ENCODE measurements at places on chromosomes 6 and 20.
A peak's percentile ranks its signal among the peaks of the same experiment; 100 is the strongest.

DNA sequence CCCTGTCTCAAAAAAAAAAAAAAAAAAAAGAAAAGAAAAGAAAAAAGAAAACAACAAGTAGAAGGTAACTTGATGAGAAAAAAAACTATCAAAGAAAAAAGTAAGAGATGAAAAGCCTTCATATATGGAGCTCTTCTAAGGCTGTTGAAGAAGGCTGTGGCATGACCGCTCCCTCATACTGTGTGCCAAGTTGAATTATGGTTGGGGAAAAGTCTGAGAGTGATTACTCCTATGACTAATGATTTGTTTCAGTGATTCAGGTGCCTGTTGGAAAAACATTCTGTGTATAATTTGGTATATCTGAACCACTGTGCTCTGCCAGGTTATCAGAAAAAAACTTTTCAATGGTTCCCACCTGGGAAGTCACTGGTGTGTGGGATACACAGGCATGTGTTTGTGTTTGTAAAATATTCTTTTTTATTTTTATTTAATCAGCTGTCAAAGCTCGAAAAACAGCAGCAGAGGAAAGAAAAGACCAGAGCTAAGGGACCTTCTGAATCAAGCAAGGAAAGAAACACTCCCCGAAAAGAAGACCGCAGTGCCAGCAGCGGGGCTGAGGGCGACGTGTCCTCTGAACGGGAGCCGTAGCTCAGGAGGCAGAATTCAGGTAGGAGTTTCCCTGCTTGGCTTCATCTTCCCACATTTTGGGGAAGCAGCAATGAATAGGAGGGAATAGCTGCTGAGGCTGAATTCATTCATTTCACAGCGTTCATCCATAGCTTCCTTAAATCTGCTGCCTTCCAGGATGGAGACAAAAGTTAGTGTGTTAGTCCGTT, 69.7 kb upstream of the SCP2D1 start:
- DNase-seq: no peak

DNA sequence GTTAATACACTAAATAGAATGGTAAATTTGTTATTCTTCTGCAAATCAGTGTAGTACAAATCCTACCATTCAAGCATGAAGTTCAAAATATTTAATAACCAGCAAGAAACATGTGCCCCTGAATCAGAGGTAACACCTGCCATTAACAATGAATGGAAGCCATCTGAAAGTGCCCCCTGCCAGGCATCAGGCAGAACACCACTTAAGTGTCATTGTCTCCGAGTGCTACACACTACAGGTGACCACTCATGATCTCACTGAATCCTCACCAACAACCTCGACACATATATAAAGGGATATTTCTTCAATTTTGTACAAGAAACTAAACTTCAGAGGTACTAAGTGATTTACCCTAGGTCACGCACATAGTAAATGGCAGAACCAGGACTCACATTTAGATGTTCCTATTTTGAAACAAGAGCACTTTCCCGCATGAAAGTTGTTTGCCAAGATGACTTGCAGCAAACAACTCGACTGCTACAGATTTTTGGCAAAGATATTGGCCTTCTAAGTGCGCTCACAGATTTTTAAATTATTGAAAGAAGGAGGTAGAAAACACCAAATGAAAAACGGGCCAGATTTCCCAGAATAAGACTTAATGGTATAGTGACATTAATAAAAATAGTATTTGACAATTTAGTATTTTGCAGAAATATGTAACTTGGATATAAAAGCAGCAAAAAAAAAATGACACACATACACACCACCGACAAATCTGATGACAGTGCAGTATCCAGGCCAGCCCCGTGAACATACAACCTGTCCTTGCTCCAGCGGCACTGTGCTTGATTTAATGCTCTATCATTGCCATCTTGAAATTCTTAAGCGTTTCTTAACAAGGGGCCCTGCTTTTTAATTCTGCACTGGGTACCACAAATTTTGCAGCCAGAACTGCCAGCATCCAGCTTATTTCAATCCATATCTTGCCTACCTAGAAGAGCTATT, 274.5 kb downstream of the ALDH8A1 start:
- no peak for DNase-seq

GRCh38 chr6:36682328-36683144, 4.0 kb downstream of the CDKN1A start:
- DNase-seq: peak; percentile 91

DNA sequence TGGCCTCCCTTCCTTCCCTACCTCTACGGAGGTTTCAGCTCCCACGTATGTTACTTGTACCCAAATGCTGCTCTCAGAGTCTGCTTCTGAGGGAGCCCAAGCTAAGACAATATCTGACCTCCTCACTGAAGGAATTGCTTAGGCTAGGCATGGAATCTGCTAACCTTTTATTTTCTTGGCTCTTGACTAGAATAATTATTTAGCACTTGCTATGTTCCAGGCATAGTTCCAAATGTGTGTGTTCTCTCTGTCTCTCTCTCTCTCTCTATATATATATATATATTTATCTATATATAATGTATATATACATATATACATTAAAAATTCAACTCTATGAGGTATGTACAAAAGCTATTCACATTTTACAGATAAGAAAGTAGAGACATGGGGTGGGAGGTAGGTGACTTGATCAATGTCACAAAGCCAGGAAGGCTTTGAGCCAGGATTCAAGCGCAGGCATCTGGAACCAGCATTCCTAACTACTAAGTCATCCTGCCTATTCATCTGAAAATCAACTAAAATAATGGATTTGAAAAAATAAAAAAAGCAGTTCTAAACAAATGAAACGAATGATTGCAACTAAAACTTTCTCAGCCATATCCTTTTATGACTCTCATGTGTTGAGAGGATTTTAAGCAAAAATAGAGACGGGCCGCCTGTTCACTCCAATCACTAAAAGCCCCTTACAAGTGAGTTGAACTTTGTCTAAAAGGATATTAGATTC, 189.7 kb upstream of the JAG1 start:
- no peak for DNase-seq

DNA sequence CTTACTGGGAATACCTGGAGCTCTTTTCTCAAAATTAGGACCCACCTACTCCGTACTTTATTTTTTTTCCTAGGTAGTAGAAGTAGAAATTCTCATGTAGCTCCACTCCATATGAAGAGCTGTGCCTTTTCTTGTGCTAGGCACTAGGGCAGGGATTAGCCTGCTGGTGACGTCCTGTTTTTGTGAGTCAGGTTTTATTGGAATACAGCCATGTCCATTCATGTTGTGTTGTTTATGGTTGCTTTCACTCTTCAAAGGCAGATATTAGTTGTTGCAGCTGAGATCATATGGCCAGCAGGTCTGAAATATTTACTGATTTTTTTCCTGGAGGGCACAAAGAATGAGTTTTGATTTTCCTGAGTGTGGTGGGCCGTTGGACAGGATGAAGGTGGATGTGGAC, 20.5 kb downstream of the XRN2 start:
- no peak for DNase-seq

DNA sequence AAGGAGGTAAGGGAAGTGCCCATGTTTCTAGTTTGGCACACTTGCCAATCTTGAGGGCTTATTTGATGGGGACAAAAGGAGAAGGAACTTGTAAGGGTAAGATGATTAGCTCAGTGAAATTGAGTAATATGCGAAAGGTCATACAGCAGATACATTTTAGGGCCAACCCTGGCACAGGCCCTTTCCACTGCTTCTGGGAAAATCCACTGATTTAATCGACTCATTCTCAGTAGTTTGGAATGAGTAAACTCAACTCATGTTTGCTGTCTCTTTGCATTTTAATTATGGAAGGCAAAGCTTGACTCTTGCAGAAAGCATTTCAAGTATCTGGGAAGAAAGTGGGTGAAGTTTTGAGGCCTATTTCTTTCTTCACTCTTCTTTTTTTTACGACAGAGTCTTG, 20.0 kb downstream of the PHF20 start:
- DNase-seq: no peak

- DNase-seq: no peak
Measured at GRCh38 chr20:52682237-52682636, 289.9 kb upstream of the TSHZ2 start.

DNA sequence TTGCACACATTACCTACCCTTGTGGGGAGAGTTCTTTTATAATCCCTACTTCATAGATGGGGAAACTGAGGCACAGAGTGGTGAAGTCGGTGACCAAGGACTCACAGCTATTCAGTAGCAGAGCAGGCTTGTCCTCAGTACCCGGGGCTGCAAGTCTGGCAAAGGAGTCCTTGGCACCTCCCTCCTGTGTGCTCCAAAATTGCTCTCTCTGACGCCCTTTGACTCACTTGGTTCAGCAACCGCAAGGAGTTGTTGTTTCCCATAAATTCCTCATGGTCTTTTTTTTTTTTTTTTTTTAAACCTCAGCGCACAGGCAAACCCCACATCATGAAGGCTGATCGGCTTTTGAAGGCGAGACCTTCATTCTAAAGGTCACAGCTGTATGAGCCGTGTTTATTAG, 143.2 kb downstream of the CEBPB start:
- DNase-seq: no peak

GRCh38 chr6:147589739-147590250, 81.3 kb downstream of the SAMD5 start:
- DNase-seq: no peak

GRCh38 chr20:44959082-44959637, 1.0 kb downstream of the TOMM34 start:
- DNase-seq: no peak

GRCh38 chr20:25288291-25289181, 40.7 kb downstream of the PYGB start:
- no peak for DNase-seq

DNA sequence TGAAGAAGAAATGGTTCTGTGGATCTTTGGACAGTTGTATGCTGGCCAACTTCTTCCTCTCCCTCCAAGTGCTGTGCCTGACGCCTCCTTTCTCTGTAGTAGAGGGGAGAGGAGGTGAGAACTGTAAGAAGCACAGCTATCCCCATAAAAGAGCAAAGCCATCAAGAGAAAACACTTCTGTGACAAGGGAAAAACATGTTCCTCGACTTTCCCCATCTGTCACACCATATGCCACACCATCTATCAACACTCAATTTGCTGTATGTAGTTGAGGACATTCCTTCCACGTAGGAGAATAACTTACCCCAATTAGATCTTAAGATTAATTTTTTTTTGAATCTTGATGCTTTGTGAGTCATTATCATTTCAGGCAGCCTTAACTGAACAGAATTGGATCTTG, 156.2 kb upstream of the PLCB4 start:
- no peak for DNase-seq

DNA sequence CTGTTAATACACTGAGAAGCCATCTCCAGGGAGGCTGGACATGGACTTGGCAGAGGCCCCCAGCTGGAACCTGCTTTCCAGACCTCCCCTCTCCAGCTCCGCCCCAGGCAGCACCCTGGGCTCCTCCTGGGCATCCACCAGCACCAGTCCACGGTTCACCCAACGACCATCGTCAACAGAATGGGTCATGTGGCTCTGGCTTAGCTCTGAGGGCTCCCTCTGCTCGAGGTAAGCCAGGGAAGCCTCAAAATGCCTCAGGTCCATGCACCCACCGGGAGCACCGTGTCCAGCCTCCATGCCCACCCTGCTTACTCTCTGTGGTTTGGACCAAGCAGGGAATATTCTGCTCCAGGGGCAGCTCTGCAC, 40.5 kb downstream of the WDR27 start:
- DNase-seq: no peak

GRCh38 chr6:1739680-1740079, 130.0 kb downstream of the FOXC1 start:
- DNase-seq: peak; percentile 74

DNA sequence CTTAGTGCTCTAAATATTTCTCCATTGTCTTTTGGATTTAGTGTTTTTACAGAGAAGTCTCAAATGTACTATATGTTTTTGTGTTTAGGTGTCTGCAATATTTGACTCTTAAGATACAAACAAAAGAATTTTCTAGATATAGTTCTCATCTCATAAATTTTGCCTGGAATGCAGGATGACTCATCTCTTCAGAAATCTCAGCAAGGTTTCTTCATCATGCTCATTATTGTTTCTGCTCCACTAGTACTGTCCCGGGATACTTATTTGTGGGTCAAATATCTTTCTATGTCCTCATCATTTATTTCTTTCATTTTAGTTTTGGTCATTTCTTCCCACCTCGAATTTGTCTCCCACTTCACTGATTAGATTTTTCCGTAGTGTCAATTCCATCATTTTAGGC, 9.5 kb downstream of the AHI1 start:
- no peak for DNase-seq

GRCh38 chr20:60372822-60373221, 414.6 kb downstream of the CDH26 start:
- DNase-seq: no peak

DNA sequence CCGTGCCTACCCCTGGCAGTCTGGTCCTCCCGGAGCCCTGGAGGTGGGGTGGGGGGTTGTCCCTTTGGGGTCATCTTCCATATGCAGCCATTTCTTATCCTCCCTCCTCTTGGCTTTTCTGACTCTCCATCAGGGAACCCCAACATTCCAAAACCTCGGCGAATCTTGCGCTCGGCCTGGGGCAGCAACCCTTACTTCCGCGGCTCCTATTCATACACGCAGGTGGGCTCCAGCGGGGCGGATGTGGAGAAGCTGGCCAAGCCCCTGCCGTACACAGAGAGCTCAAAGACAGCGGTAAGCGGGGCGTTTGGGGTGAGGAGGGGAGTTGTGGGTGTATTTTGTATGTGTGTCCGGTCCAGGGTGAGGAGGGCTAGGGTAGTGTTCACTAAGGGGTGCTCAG, 168.0 kb upstream of the RNF24 start:
- no peak for DNase-seq

DNA sequence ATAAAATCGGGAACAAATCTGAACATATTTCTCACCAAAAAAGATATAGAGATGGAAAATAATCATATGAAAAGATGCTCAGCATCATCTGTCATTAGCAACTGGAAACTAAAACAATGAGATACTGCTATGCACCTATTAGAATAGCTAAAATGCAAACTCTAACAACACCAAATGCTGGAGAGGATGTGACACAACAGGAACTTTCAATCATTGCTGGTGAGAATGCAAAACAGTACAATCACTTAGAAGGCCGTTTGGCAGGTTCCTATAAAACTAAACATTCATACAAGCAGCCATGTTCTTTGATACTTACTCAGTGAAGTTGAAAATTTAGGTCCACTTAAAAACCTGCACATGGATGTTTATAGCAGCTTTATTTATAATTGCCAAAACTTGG, 67.0 kb downstream of the FAM50B start:
- no peak for DNase-seq

- no peak for DNase-seq
Measured at GRCh38 chr6:157172231-157172701, 151.1 kb downstream of the TMEM242 start.

DNA sequence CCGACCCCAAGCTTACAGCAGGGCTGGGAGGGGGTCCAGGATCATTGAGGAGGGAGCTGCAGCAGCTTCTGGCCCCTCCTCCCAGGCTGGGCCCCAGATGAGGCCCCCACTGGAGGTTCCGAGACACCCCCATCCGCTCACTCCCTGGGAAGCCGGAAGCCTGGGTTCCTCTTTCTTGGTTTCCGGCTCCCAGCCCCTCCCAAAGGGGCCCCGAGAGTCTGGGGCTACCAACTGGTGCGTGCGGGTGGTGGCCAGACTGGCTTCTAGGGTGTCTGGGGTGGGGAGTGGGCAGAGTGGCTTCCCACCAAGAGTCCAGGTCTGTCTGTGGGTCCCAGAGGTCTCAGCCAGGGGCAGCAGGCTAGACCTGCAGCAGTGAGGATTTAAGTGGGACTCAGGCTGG, 2.2 kb downstream of the RGS19 start:
- DNase-seq: peak; percentile 78

GRCh38 chr6:149974825-149975224, 11.1 kb downstream of the ULBP1 start:
- DNase-seq: peak; percentile 33

GRCh38 chr6:16321826-16322225, 83.4 kb downstream of the GMPR start:
- no peak for DNase-seq

GRCh38 chr20:21517566-21518277, 3.9 kb upstream of the NKX2-2 start:
- DNase-seq: no peak

GRCh38 chr20:24436160-24436559, 33.3 kb upstream of the SYNDIG1 start:
- no peak for DNase-seq
